ENCODE measurements at places on chromosomes 7 and 10. TPM values are rescaled to one million over a fixed set of nuclear protein-coding genes. Genes with fewer than 3 reads are reported as not detected.

- no peak for DNase-seq
These were observed 586.5 kb downstream of the LRMDA start for GRCh38 chr10:76017733-76018433.

DNA sequence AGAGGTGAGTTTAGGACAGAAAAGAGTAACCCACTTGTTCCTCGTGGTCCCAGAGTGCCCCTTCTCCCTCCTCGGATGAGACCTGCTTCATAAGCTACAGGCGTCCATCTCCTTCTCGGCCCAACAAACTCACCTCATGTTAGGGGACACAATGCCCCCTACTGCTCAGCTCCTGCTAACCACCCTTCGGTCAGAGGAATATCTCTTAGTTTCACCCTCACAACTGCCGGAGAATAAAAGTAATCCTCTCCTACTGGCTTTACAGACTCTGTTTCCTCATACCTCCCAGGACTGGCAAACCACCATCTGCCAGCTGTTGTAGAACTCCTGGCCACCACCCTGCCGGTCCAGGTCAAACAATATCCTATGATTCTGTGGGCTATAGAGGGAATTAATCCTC, 3.2 kb downstream of the AKR1B15 start:
- DNase-seq, result peak; percentile 70

TPST1 gene
- 8.8 TPM for polyA plus RNA-seq

- no peak for DNase-seq
These were observed 77.2 kb upstream of the PLXNA4 start for GRCh38 chr7:132653366-132653930.

CDK6 gene
- 7.4 TPM for polyA plus RNA-seq

GRCh38 chr10:29857843-29858701, 201.3 kb downstream of the JCAD start:
- DNase-seq, result peak; percentile 72

DNA sequence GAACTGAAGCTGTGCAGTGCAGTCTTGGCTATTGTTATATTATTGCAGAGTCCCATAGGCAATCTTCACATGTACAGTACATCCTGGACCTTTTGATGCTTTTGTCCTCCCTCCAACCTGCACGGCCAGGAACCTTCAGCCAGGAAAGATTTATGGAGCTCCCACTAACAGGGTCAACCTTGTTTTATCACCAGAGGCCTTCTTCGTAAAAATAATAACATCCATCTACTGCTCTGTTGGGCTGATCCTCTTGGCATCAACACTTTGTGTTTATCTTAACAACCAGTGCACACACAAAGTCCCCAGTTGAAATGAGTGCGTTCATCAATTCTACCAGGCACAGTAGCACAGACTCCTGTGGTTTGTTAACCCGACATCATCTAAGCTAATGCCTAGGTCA, 72.4 kb downstream of the AGMO start:
- no peak for DNase-seq
